ENCODE measurements at places on chromosomes 6 and 20.

- no peak for DNase-seq
These were observed 293.9 kb upstream of the FOXQ1 start for GRCh38 chr6:1018041-1018440.

DNA sequence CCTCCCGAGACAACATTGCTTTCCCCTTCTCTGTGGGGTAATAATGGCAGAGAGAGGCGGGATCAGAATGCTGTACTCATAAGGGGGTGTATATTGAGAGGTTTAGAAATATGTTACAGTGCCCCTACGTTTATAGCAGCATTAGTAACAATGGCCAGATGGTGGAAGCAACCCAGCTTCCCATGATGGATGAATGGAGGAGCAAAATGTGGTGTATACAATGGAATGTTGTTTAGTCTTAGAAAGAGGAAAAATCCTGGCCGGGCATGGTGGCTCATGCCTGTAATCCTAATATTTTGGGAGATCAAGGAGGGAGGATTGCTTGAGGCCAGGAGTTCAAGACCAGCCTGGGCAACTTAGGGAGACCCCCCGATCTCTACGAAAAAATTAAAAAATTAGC, 12.9 kb downstream of the BANF2 start:
- DNase-seq: no peak

- no peak for DNase-seq
These were observed 1.7 kb downstream of the GHRH start for GRCh38 chr20:37259865-37260264.

DNA sequence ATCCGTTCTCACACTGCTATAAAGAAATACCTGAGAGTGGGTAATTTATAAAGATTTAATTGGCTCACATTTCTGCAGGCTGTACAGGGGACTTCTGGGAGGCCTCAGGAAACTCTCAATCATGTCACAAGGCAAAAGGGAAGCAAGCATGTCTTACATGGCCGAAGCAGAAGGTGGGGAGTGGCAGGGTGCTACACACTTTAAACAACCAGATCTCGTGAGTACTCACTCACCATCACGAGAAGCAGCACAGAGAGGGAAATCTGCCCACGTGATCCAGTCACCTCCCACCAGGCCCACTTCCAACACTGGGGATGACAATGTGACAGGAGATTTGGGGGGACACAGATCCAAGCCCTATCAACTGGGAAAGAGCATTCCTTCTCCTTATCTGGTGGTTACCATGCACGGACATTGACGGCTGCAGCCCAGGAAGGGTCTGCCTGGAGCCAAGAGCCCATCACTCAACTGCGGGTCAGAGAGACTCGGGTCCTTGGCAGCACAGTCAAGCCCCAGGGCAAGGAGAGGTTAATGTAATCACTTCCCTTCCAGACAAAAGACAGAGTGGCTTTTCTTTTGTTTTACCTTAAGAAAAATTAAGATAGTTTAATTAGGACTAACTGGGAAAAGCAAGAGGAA, 112.3 kb upstream of the CST7 start:
- no peak for DNase-seq
